T-helper 22 cell (primary cell): ENCODE measurements at places on chromosomes 6 and 20.

DNA sequence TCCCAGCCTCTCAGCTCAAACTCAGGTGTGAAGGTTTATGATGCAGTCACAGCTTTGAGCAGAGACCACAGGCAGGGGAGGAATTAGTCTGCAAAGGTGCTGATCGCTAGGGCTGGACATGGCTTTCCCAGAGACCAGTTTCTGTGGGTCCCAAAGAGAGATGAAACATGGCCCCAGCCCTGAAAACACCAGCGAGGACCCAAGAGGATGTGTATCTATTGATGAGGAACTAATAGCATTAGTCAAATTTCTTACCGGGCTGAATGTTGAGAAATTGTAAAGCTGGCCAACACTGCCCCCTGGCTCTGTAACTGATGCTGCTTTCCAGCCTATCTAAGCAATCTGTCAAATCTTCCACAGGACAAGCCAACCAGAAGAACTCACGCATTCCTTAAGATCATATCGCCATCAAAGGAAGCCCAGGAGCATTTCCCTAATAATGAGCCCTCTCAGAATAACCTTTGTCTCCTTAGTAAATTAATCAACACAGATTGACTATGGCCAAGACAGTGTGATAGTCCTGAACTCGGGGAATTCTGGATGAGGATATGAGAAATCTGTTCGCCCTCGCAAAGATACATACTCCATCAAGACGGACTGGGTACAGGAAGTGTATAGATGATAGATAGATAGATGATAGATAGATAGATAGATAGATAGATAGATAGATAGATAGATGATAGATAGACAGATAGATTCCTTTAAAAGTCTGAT, 7.8 kb upstream of the ACSS1 start:
- no peak for DNase-seq

DNA sequence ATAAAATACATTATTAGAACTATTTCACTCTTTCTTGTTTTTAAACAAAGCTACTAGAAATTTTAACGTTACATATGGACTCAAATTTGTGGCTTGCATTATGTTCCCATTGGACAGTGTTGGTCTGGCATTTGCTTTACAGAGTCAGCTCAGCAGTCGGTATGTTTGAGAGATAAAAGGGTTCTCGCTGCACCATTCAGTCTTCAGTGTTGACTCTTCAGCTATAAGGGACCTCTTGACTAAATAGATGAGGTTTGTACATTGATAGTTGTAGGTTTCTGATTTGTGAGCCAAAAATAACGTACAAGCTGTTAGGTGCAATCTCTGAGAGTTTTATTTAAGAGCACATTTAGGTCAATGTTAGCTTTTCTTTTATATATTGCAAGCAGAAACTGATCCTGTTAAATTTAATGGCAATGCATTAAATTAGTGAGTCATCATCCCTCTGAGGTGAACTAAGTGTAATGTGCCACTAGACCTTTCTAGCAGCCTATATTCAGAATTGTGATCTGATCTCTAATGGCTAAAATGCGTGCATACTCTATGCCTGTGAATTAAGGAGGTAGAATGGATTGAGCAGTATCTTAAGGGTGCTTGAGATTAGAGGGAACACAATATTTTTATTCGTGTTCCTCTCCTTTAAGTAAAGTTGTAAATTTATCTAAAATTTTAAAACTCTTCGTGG, 485.6 kb upstream of the SYNCRIP start:
- DNase-seq, result no peak

- DNase-seq, result no peak
Observed at GRCh38 chr20:53699906-53700305, 106.3 kb upstream of the ZNF217 start.

DNA sequence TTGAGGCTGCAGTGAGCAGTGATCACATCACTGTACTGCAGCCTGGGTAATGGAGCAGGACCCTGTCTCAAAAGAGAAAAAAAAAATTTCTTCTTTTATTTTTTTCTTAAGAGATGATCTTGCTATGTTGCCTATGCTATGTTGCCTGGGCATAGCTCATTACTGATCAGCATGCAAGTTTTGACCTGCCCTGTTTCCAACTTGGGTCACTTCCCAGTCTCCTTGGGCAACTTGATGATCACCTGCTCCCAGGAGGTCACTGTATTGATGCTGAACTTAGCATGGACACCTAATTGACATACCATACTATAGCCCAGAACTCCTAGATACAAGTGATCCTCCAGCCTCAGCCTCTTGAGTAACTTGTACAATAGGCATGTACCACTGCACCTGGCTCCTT, 30.7 kb upstream of the NANP start:
- no peak for DNase-seq

DNA sequence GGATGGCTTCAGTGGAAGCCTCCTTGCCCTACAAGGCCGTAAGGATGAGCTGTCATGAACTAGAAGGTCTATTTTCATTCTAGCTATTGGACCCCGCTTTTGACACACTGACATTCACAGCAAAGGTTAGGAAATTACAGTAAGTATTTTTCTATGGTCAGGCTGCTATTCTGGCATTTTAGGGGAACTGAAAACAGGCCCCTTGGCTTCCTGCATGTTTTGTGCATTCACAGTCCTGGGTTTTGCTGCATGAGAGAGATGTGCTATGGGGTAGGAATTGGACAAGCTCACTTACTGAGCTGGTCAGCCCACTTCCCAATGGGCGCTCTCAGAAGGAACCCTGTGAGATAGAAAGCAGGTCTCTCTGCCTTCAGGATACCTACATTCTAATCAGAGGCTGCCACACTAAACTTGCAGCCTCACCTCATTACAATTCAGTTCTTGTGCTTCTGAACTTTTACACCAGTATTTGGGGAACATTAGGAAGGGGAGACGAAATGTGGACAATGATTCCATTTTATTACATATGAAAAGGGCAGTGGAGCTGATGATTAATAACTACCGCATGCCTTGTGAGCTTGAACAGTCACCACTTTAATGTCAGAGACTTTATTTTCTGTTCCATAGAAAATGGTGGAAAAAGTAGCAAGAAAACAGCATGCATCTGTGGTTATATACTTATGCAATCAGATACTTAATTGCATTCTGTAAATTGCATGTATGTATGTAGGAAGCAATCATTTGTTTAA, 86.6 kb upstream of the TAB2 start:
- no peak for DNase-seq

GRCh38 chr6:108469316-108469715, 91.4 kb upstream of the FOXO3 start:
- no peak for DNase-seq

DNA sequence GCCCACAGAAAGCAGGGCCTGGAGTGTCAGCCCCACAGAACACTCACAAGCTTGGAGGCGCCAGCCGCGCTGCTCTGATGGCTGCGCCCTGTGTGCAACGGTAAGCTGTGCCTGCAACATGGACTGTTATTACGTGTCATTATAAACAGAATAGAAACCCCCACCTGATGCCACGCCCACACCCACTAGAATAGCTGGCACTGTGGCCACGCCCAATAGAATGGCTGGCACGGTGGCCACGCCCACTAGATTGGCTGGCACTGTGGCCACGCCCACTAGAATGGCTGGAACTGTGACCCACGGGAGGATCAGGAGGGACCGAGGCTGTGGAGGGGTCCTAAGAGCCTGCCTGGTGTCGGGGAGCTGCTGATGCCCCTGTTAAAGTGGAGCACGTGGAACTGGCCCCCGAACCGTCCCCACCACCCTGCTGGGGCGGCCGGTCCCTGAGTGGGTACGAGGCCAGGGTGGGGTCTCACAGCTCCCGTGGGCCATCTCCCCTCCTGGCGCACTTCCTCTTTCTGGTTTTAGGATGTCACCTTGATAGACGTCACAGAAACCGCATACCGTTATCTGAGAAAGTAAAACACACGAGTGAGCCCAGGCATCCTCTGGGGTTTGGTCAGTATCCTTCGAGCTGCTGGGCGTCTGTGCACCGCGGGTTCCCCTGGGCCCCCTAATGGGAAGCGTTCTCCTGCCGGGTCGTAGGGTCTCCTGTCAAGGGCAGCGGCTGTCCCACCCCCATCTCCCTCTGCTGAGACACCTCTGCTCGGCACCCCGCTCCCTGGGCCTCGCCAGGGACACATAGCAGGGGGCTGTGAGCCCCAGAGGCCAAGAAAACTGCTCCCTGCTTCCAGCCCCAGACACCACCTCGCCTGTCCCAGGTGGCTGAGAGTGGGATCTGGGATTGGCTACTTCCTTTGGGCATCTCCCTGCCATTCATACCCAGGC, 25.4 kb downstream of the SLC17A9 start:
- DNase-seq, result peak; percentile 82

DNA sequence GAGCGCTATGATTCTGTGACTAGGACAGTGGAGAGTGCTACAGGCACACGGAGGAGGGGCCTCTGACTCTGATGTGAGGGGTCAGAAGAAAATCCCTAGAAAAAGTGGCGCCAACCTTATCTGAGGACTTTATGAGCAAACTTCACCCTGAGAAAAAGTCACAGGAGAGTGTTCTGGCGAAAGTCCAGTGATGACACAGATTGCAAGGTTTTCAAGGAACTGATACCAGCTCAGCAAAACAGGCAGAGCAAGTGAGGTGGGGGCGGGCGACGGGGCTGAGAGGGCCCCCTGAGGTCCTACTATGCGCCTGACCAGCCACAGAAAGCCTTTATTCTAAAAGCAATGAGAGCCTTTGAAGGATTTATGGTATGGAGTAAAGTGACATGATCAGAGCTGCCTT, 73.3 kb downstream of the SLC22A23 start:
- no peak for DNase-seq

GRCh38 chr20:50794846-50795634, at the start of gene BCAS4:
Gene BCAS4, plus strand, starts transcription at chr20:50795061. Its CDS starts 23 bp downstream, at chr20:50795084.
- DNase-seq, result peak; percentile 61

DNA sequence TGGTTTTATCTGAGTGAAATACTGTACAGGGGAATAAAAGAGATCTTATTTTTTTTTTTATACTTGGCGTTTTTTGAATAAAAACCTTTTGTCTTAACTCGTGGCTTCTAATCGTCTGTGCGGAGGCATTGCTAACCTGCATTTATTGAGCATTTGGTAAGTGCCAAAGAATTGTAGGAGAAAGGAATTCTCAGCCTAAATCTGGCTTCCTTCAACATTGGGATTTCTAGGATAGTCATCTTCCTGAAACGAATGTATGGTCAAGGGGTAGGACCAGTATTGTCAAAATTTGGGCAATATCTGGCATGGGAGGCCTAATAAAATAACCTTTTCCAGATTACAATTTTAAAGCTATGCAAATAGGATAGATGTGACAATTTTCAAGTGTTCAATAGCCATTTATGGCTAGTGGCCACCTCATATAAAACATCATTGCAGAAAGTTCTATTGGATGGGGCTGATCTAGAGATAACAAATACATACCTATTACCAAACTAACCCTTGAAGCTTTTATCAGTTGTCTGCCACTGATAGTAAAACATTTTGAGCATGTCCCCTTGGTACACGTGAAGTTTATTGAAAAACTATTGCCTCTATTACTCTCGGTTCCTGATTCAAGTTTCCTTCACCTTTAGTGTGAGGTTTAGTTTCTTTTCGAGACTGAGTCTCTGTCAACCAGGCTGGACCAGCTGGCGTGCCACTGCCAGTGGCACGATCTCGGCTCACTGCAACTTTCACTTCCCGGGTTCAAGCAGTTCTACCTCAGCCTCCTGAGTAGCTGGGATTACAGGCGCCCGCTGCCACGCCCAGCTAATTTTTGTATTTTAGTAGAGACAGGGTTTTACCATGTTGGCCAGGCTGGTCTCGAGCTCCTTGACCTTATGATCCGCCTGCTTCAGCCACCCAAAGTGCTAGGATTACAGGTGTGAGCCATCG, 5.6 kb downstream of the PIM1 start:
- no peak for DNase-seq

DNA sequence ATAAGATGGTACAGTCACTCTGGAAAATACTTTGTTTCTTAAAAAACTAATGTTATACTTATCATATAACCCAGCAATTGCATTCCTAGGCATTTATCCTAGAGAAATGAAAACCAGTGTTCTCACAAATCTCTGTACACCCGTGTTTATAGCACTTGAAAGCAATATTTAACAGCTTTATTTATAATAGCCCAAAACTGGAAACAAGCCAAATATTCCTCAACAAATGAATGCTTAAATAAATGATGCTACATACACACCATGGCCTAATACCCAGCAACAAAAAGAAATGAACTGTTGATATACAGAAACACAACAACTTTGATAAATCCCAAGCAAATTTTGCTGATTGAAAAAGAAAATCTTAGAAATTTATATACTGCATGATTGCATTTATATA, 51.3 kb downstream of the GFRA4 start:
- no peak for DNase-seq

- DNase-seq, result no peak
Observed at GRCh38 chr6:15905488-15906419, 223.1 kb upstream of the MYLIP start.

- no peak for DNase-seq
Observed at GRCh38 chr20:47479506-47479905, 22.2 kb upstream of the NCOA3 start.

DNA sequence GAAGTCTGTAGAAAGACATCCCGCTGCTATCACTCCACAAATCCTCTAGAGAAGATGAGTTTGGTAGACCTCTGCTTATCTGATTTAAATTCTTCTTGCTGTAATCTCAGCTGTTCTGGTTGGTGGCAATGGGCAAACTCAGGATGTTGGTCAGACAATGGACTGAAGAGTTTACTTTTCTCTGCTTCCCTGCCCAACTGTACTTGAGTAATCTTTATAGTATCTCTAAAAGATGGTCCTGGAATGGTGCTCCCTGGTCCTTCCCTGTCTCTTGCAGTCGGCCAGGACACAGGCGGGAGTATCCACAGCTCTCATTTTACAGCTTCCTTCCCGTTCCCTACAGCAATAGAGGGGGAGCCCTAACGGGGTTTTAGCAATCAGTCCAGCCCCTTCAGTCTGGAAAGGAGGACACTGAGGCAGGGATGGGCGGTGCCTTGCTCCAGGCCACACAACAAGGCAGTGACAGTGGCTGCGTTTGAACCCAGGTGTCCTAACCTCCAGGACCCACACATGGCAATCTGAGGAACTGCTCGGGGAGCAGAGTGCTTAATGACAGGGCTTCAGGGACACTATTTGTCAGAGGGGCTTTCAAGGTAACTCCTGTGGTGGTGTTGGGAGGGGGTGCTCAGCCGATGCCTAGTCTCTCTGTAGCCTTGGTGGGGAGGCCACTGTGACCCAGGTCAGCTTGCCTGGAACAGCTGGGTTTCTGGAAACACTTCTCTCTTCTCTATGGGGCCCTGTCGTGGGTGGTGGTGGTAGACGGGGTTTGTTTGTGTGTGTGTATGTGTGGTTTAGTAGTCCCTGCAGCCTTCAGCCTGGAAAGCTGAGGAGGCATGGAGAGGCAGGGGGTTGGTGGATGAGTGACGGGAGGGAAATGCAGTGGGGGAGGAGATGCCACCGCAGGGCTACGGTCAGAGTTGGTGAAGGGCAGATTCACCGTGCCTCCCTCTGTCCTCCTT, 9.5 kb upstream of the VEGFA start:
- DNase-seq, result no peak

GRCh38 chr6:148790817-148791216, 44.0 kb downstream of the UST start:
- no peak for DNase-seq

GRCh38 chr6:80468398-80468797, 361.9 kb downstream of the BCKDHB start:
- DNase-seq, result no peak
